COR-L47 (cell line): ENCODE measurements at places on chromosomes 16 and 17.

- DNase-seq, result peak; percentile 75
These were observed 376 bp upstream of the STAC2 start for GRCh38 chr17:39225959-39226683.

GRCh38 chr16:66712512-66712911 lies 16.0 kb upstream of the CMTM4 start:
- no peak for DNase-seq

GRCh38 chr16:77789085-77790008 lies 983 bp downstream of the VAT1L start:
- DNase-seq, result no peak

GRCh38 chr16:680625-680945 lies 375 bp downstream of the STUB1 start:
- DNase-seq, result no peak

- DNase-seq, result no peak
These were observed 18.5 kb downstream of the RAP1GAP2 start for GRCh38 chr17:2814481-2815341.
